ENCODE measurements at places on chromosomes 2 and 18. TPM values are rescaled to one million over a fixed set of nuclear protein-coding genes. Genes with fewer than 3 reads are reported as not detected.
A peak's percentile ranks its signal among the peaks of the same experiment; 100 is the strongest.

Gene GREB1
- 2.6 TPM for polyA plus RNA-seq

Gene POTEI
- 0.10 TPM for polyA plus RNA-seq

Gene LONRF2
- polyA plus RNA-seq: 3.2 TPM

Gene REEP1
- polyA plus RNA-seq: 36.9 TPM

DNA sequence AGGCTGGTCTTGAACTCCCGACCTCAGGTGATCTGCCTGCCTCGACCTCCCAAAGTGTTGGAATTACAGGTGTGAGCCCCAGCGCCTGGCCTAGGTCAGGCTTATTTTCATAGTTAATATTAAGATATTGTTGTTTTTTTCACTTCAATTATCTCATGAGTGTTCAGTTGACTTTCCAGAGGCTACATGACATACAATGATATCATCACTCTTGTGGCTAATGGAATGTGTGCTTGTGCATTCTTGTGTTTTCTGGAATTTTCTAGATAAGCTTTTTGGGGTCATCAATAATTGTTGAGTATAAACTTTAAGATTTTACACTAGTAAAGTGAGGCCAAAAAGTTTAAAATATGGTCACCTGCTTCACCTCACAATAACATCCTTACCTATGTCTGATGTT lies 180.9 kb downstream of the FIGN start:
- H3K36me3 ChIP-seq: no peaks in the 10 kb centered on the region
- H3K4me1 ChIP-seq: no peaks in the 10 kb centered on the region

GRCh38 chr2:23513245-23513871 lies 128.4 kb downstream of the KLHL29 start:
- no peak overlapping the region for H3K27ac ChIP-seq
- peak; percentile 77 for DNase-seq
- H3K36me3 ChIP-seq: no peaks in the 10 kb centered on the region
- peaks cover 7% of the 10 kb centered on the region for H3K4me1 ChIP-seq
- no peaks in the 10 kb centered on the region for H3K27me3 ChIP-seq
- H3K4me3 ChIP-seq: peak overlapping the region; percentile 13

DNA sequence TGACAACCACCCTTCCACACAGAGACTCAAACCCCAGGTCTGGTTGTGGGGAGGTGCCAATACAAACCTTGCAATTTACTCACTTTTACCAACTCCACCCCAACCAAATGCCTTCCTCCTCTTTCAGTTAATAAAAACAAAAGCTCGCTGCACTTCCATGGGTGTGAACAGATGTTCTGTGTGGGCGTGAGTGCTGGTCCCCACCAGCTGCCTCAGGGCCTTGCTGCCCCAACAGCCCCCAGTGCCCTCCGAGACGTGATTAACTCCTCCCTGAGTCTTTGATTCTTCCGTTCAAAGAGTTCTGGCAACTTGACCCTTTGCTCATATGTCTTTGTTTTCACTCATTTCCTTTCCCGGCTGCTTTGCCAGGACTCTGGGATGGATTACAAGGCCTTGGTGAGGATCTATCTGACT lies 258.9 kb upstream of the CXCR4 start:
- H3K4me3 ChIP-seq: no peak overlapping the region
- no peaks in the 10 kb centered on the region for H3K36me3 ChIP-seq
- H3K27ac ChIP-seq: no peak overlapping the region
- DNase-seq: no peak

GRCh38 chr18:57749604-57749970 lies 53.5 kb downstream of the ATP8B1 start:
- peak overlapping the region; percentile 34 for H3K27ac ChIP-seq
- H3K4me3 ChIP-seq: no peak overlapping the region
- no peak for DNase-seq
- H3K27me3 ChIP-seq: no peaks in the 10 kb centered on the region
- peaks cover 45% of the 10 kb centered on the region for H3K4me1 ChIP-seq
- H3K36me3 ChIP-seq: peaks cover 4% of the 10 kb centered on the region

DNA sequence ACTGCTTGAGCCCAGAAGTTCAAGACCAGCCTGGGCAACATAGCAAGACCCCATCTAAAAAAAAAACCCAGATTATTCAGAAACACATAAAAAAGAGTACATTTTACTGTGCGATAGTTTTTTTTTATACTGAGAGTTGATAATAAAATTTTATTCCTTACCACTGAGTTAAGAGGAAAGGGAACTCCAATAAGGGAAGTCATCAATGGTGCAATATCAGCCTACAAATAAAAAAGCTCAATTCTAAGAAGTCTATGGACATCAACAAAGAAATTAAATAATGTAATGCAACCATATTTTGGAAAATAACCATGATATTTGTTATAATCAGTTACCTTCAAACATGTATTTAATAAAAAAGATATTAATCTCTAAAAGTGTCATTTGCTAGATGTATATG lies 46.6 kb downstream of the PIGN start:
- no peaks in the 10 kb centered on the region for H3K27me3 ChIP-seq
- DNase-seq: no peak

DNA sequence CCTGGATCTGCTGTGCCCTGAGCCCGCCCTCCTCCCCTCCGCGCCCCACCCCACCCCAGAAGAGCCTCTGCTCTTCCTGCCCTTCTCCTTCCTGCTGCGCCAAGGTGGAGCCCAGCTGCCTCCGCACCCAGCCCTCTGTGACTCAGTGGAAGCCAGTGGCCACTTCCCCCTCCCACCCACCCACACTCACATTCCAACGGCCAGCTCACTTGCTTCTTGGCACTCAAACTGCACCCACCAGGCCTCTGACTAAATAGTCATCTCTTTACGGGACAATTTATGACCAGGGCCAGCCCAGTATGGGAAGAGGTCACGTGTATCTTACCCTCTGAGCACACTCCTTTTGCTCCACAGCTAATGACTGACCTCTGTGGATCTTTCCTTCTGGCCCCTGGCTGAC lies 150.4 kb upstream of the SLC1A4 start:
- no peak for DNase-seq
- H3K27me3 ChIP-seq: peaks cover 2% of the 10 kb centered on the region
- H3K36me3 ChIP-seq: no peaks in the 10 kb centered on the region
- H3K4me3 ChIP-seq: no peak overlapping the region
- H3K27ac ChIP-seq: no peak overlapping the region

DNA sequence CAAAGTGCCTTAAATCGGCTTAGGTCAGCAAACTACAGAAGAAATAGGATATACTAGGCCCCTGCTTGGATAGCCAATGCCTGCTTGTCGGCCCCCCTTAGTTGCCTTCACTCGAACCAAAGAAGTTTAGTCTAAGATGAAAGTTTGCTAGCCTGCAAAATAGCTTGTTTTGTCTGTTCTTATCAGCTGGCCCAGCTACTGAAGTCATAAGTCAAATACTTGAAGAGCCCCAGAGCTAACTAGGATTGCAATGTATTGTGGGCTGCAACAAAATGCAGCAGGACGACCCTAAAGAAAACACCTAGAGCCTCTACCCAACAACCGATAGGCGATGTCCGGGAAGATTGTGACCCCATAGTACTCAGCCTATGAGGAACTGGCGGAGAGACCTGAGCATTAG lies 183.5 kb upstream of the HS6ST1 start:
- H3K27ac ChIP-seq: no peak overlapping the region
- H3K36me3 ChIP-seq: no peaks in the 10 kb centered on the region
- no peaks in the 10 kb centered on the region for H3K27me3 ChIP-seq
- no peaks in the 10 kb centered on the region for H3K4me1 ChIP-seq
